ENCODE measurements at places on chromosomes 7 and 10.

DNA sequence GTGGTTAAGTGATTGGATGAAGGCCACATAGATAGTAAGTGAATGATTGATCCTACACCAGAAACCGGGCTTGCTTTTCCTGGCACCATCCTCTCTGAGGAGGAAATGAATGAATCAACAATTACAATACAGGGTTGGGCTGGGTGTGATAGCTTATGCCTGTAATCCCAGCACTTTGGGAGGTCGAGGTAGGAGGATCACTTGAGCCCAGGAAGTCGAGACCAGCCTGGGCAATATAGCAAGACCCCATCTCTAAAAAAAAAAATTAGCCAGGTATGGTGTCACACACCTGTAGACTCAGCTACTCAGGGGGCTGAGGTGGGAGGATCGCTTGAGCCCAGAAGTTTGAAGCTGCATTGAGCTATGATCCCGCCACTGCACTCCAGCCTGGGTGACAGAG lies 111.5 kb downstream of the COL26A1 start:
- no peak for DNase-seq

DNA sequence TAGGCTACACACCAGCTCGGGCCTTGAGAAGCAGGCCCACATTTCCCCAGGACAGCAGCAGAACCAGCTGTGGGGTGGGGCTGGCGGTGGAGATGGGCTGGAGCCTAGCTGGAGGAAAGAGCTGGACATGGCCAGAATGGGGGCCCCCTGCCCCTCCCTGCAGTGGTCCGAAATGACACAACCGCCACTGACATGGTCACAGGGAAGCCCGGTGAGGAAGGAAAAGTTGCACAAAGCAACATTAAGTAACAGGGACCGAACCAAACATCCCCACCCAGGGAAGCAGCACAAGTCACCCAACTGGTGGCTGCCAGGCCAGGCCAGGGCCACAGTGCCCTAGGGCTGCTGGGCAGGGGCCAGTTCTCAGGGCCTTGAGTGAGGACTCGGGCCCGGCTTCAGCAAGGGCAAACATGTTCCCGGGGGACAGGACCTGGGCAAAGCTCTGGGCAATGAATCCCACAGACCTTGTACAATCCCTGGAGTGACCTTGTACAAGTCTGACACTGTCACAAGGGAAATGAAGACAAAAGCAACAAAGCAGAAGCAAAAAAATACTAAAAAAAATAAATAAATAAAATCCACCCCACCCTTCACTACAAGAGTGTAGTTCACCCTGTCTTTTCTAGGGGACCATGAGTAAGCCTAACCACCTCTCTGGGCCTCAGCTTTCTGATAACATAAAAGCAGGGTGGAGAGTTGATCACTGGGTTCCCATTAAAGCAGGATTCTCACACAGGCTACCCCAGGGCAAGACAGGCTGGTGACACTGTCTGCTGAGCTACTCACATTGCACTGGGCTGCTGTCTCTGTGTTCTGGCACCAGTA lies 33.0 kb downstream of the PSAP start:
- no peak for DNase-seq

DNA sequence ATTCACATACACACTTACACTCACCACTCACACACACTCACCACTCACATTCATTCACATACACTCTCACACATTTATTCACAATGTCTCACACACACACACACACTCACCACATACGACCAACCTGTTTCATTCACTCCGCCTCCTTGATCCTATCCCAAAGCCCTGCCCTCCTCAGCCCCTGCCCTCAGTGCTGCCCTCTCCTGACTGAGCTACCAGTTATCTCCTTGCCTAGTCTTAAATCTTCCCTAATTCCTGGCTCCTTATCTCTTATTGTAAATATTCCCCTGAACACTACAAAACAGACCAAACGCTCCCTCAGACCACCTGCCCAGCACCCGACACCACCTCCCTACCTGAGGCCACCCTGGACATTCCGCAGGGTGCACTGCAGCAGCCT lies 26.1 kb upstream of the C10orf120 start:
- DNase-seq: no peak

- no peak for DNase-seq
Measured at GRCh38 chr7:116736927-116737715, 65.1 kb downstream of the MET start.

- no peak for DNase-seq
Measured at GRCh38 chr7:46369933-46370654, 449.0 kb upstream of the IGFBP3 start.

DNA sequence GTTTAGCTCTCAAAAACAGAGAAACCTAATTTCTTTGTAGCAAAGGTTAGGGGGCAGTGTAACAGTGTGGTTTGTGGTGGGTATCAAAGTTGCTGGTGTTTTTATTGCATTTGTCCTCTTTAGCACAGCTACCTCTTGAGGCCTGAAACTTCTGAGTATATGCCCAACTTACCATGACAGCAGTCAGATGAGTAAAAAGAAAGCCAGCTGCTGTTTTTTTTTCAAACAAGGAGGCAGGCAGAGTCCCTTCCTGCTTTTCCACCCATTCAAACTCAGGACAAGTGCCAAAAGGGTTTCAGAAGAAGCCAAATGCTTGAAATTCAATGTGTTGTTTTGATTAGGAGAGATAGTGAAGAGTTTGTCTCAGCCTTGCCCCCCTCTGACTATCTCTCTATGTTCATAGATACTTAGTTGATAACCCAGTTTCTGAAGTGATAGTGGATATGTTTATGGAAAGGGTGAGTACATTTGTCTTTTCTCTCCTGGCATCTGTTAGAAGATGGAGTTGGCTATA lies 23.1 kb downstream of the GBF1 start:
- no peak for DNase-seq

GRCh38 chr10:72083790-72084459 lies 4.4 kb downstream of the SPOCK2 start:
- DNase-seq: no peak

DNA sequence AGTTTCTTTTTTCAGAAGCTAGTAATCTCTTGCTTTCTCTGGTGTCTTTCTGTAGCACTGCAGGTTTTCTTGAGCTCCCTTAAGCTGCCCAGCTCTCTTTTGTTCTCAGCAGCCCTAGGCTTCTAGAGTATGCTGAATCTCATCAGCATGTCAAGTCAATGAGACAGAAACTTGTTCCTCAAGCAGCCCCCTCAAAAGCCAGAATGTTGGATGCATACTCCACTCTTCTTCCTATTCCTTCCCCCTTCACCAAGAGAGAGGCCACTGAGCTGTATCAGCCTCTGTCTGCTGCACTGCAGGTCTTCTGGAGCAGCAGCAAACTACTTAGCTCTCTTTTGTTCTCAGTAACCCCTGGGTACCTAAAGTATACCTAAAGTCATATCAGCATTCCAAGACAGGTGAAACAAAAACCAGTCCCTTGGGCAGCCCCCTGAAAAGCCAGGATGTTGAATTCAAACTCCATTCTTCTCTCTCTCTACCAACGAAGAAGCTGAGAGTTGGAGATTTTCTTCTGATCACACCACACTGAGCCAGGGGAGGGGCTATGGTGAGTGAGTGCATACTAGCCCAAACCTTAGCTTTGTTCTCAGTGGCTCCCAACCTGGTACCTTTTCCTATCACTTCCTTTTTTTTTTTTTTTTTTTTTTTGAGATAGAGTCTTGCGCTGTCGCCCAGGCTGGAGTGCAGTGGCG lies 73.3 kb upstream of the WAC start:
- DNase-seq: no peak

GRCh38 chr10:76984559-76985443 lies 652.8 kb downstream of the KCNMA1 start:
- peak; percentile 56 for DNase-seq

- DNase-seq: no peak
Measured at GRCh38 chr7:156612930-156613329, 27.6 kb upstream of the RNF32 start.

DNA sequence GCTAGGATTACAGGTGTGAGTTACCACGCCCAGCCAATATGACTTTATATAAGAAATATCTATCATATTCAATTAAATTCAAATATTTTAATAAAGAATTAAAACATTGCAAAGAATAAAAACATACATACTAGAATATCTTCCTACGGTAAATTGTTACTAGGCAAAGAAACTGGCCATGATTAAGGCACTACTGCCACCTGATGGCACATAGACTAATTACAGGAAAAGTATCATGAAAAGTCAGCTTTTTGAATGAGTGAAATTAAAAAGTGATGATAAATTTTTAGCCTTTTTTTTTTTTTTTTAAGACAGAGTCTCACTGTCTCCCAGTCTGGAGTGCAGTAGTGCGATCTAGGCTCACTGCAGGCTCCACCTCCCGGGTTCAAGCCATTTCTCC lies 30.9 kb downstream of the MRPS33 start:
- peak; percentile 37 for DNase-seq

All from hematopoietic multipotent progenitor cell treated with erythropoietin and hydrocortisone succinate and interleukin-3 and kit ligand, for 17 days (in vitro differentiated cells).